Right cardiac atrium (tissue), 5 donors: ENCODE measurements at places on chromosomes 16 and 17. TPM values are rescaled to one million over a fixed set of nuclear protein-coding genes. Genes with fewer than 3 reads are reported as not detected.

Gene KCNJ16
- polyA plus RNA-seq: not detected

Gene RASD1
- 66.2 TPM for polyA plus RNA-seq

Gene GPR142
- polyA plus RNA-seq: not detected

Gene CHD9NB
- 0.77 TPM for polyA plus RNA-seq

Gene SLC6A2
- not detected for polyA plus RNA-seq

Gene TCAP
- 4,928 TPM for polyA plus RNA-seq

Gene ABCC6
- 7.7 TPM for polyA plus RNA-seq

Gene IKZF3
- polyA plus RNA-seq: 0.14 TPM

Gene KRTAP3-1
- polyA plus RNA-seq: not detected

Gene EIF4A3
- 30.5 TPM for polyA plus RNA-seq

Gene FOXL1
- polyA plus RNA-seq: 0.75 TPM

Gene KRT31
- not detected for polyA plus RNA-seq

Gene TEX14
- 0.27 TPM for polyA plus RNA-seq

Gene DPEP3
- not detected for polyA plus RNA-seq

Gene SLX1B
- polyA plus RNA-seq: 15.0 TPM

Gene ABHD15
- polyA plus RNA-seq: 5.2 TPM

Gene PSMD11
- polyA plus RNA-seq: 50.8 TPM

Gene FOXN1
- not detected for polyA plus RNA-seq

Gene KRTAP2-1
- polyA plus RNA-seq: not detected

Gene GNG13
- polyA plus RNA-seq: not detected

Gene NEUROD2
- polyA plus RNA-seq: not detected

Gene C16orf89
- polyA plus RNA-seq: 10.9 TPM

Gene ZDHHC7
- 19.4 TPM for polyA plus RNA-seq

Gene TLCD2
- polyA plus RNA-seq: 1.5 TPM

Gene CCL1
- not detected for polyA plus RNA-seq

Gene SP6
- polyA plus RNA-seq: 0.34 TPM

Gene SEZ6L2
- polyA plus RNA-seq: 0.36 TPM

Gene DDX28
- polyA plus RNA-seq: 8.4 TPM

Gene NR1D1
- polyA plus RNA-seq: 12.3 TPM

Gene KRTAP4-1
- not detected for polyA plus RNA-seq

Gene WNT9B
- polyA plus RNA-seq: 0.61 TPM

Gene PRSS22
- not detected for polyA plus RNA-seq

Gene NATD1
- polyA plus RNA-seq: 10.9 TPM

Gene SPNS3
- polyA plus RNA-seq: 0.23 TPM

Gene NOD2
- polyA plus RNA-seq: 0.52 TPM

Gene XYLT2
- polyA plus RNA-seq: 13.2 TPM

Gene ACAP1
- polyA plus RNA-seq: 8.8 TPM

Gene TSPAN10
- 0.27 TPM for polyA plus RNA-seq

Gene GRIN2A
- polyA plus RNA-seq: 2.1 TPM

Gene MRM1
- 5.2 TPM for polyA plus RNA-seq

Gene MYH1
- polyA plus RNA-seq: not detected

Gene TBC1D3
- not detected for polyA plus RNA-seq
